Motor neuron (in vitro differentiated cells): ENCODE measurements at places on chromosomes 6 and 20.

GRCh38 chr20:4883051-4883450 is 118.3 kb downstream of the SLC23A2 start:
- ATAC-seq = no peak

GRCh38 chr6:112254921-112255320 is 554 bp upstream of the LAMA4 start:
- peak; percentile 18 for ATAC-seq

- ATAC-seq = no peak
These were observed 572.7 kb downstream of the DHX35 start for GRCh38 chr20:39534846-39535245.

GRCh38 chr20:1376408-1377270 is 16.2 kb downstream of the FKBP1A start:
- no peak for ATAC-seq

DNA sequence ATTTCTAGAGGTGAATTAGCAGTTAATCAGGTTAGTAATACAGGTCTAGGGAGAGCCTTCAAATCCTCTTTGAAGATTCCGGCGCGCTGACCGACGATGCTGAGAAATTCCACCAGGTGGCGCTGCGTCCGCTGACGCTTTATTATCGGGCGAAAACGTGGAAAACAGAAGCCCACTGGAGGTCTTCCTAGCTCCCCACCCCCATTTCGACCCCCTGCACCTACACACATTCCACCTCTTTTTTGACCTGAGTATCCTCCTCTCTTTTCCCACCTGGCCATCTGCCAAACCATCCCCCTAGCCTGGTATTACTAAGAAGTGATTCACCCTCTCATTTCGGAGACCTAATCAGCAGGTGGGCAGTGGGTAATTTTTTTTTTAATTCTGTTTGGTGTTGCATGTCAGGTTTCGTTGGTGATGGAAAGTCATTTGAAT is 65.4 kb upstream of the RIN2 start:
- no peak for ATAC-seq

- no peak for ATAC-seq
These were observed 628 bp upstream of the CHRNA4 start for GRCh38 chr20:63361519-63362435.

- ATAC-seq = no peak
These were observed 954.0 kb upstream of the MAN1A1 start for GRCh38 chr6:120303527-120303926.

GRCh38 chr20:38209054-38209675 is 44.1 kb upstream of the TGM2 start:
- ATAC-seq = no peak

DNA sequence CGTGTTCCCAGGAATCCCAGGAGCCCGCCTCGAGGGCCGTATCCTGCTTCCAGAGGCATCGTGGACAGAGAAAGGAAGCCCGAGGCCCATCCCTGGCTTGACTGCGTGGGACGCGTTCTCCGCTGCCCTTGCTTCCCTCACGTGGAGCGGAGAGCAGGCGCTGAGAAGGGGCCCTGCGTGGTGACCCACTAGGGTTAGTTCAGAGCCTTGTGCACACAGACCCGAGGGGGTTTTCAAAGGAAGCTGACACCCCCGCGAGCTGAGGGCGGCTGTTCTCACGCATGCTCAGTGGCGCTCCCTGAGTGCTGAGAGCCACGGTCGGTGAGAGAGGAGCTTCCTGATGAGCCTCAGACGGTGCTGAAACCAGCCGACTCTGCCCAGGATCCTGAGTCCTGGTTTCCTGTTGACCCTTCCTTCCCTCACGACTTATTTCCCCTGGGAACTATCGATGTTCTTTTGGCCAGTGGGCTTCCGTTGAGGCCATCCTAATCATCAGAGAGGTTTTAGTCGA is 28.9 kb upstream of the CCR6 start:
- ATAC-seq = no peak

DNA sequence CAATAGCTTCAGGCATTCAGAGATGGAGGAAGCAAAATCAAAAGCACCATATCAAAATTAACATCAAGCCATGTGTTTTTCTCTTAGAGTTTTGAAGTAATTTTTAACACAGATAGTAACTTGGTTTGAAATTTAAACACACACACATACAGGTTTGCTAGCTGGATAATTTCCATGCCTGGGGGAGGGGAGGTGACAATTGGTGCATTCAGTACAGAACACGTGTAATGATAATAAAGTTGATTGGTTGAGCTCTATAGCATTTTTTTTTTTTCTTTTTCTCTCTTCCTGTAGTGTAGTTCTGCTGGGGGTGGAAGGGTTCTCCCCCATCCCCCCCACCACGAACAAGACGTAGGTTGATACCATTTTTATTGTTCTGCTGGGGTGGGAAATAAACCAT is 564.8 kb downstream of the LMBRD1 start:
- peak; percentile 57 for ATAC-seq

DNA sequence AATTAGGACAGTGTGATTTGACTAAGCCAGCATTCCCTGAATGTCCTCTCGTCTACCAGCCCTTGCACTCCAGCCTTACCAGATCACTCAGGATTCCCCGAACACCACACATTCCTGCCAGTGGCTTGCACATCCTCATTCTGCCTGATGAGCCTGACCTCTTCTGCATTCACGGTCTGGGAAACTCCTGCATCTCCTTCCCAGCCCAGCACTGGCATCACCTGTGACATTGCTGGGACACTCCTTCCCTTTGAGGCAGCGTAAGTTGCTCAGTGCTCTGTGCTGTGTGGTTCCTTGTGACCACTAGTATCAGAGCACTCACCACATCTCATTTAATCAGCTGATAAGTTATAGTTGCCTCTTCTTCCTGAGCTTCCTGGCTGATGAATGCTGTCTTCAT is 17.3 kb downstream of the NCOA7 start:
- ATAC-seq = no peak

DNA sequence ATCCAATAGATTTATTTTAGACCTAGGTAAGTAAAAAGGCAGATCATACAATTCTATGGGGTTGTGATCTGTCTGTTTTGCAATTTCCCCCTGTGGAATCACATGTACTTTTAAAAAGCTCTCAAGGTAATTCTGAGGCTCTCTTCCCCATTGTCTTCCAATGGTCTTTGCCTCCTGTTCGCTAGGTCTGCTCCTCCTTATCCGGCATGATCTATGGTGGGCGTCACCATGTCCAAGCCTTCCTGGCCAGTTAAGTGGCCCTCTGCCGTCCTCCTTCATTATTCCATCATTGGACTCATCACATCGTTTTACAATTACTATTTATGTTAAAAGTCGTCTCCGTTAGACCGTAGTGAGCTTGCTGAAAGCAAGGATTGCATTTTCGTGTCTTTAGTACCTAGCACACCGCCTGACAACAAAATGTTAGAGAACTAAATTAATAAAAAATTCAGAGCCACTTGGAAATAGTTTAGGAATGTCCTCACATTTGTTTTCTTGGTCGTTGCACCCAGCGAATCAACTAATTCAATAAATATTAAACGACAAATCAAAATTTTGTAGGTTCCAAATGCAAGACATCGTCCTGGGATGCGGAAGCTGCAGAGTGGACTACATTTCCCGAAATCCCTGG is 2.2 kb upstream of the STXBP5 start:
- ATAC-seq = no peak

DNA sequence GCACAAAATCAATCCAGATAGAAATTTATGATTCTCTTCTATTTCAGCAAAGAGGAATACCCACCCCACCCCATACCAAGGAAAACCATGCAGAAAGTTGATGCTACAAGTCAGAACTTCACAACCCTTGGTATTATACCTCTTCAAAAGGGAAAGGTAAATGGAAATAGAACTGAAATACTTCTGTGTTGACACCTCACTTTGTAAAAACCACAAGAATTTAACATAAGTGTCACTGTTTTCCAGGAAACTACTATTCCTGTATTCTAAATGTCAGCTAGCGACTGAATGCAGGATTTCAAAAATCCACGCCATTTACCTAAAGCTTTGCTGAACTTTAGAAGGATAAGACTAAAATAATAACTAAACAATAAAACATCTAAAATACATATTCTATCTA is 3.6 kb downstream of the CPNE1 start:
- no peak for ATAC-seq

GRCh38 chr20:5670874-5671273 is 79.3 kb upstream of the SHLD1 start:
- ATAC-seq = no peak

DNA sequence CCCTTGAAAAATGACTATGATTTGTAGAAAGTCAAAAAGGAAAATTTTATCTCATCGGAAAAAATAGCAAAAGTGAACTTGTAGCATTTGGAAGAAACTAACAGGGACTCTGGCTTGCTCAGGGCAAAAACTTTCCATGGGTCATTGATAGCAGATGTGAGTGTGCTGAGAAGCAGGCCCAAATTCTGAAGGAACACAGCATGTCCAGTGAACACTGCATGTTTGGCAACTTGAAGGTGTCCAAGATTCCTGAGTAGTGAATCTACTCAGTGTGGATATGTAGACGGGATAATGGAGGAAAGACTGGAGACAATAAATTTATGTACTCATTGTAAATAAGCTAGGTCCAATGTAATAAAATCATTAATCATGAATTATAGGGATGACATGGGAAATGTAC is 8.2 kb downstream of the SLC17A2 start:
- no peak for ATAC-seq

- ATAC-seq = peak; percentile 7
These were observed 760 bp upstream of the IBTK start for GRCh38 chr6:82248273-82248735.
